ENCODE measurements at places on chromosomes 11 and 22.

GRCh38 chr11:78419327-78419726 is 1.7 kb upstream of the GAB2 start:
- DNase-seq = no peak

GRCh38 chr11:130315354-130315970 is 745 bp upstream of the ZBTB44 start:
- no peak for DNase-seq

GRCh38 chr11:5807580-5807979 is 1.1 kb upstream of the OR52N2 start:
- no peak for DNase-seq

- DNase-seq = no peak
These were observed 70.2 kb downstream of the DBX1 start for GRCh38 chr11:20089796-20090653.

- no peak for DNase-seq
These were observed 28.1 kb downstream of the SBF2 start for GRCh38 chr11:10265936-10266335.

GRCh38 chr11:106077609-106078455 is at the start of gene AASDHPPT:
TSS of gene AASDHPPT (plus strand) at chr11:106077662. CDS start at chr11:106077711, 49 bp downstream.
- no peak for DNase-seq

GRCh38 chr22:27676545-27677213 is 124.9 kb downstream of the MN1 start:
- DNase-seq = no peak

GRCh38 chr11:57162179-57162898 is 19.4 kb upstream of the LRRC55 start:
- no peak for DNase-seq

DNA sequence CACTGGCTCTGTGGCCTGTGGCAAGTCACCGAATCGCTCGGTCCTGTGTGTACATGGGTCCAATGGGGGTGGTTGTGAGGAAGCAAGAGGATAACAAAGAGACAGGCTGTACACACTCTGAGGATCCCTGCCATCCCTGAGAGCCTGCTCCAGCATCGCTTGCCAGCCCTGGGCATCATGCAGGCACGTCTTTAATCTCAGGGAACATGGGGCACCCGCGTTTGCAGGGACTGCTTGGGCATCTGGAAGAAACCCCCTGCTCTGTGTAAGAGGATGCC is 1.3 kb upstream of the C1QTNF5 start:
- DNase-seq = no peak

DNA sequence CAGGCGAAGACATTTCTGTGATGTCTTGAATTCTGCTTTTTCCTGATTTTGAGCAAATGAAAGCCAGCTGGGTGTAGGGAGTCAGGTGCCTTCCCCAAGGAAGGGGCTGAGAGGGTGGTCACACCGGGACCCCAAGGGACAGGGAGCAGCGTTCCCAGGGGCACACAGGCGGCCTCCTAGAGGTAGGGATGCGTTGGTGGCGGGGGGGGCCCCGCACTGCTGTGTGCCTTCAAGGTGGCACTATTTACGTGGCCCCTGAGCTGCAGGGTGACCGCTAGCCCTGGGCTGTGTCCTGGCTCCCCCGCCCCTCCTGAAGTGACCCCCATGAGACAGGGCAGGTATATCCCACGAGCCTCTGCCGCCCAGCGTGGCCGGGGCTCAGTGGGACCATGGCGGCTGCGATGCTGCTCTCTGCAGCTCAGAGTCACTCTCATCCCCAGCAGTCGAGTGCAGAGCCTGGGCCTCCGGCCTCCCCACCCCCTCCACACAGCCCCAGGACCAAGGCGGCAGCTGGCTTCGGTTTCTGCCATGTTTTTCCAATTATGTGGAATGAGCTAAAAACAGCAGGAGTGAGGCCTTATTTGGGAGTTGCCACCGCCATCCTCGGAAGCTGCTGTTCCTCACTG is 60.9 kb downstream of the LRP5 start:
- no peak for DNase-seq

- peak; percentile 65 for DNase-seq
These were observed at the start of gene COMMD9 for GRCh38 chr11:36289226-36289852. TSS of gene COMMD9 (minus strand) at chr11:36289424. CDS start at chr11:36289412, 12 bp downstream.

GRCh38 chr11:105000167-105000566 is 22.8 kb downstream of the CASP5 start:
- DNase-seq = no peak

- no peak for DNase-seq
These were observed 145.3 kb downstream of the CRYBB2 start for GRCh38 chr22:25364736-25365241.

GRCh38 chr11:128575174-128575960 is 12.0 kb downstream of the ETS1 start:
- DNase-seq = no peak

DNA sequence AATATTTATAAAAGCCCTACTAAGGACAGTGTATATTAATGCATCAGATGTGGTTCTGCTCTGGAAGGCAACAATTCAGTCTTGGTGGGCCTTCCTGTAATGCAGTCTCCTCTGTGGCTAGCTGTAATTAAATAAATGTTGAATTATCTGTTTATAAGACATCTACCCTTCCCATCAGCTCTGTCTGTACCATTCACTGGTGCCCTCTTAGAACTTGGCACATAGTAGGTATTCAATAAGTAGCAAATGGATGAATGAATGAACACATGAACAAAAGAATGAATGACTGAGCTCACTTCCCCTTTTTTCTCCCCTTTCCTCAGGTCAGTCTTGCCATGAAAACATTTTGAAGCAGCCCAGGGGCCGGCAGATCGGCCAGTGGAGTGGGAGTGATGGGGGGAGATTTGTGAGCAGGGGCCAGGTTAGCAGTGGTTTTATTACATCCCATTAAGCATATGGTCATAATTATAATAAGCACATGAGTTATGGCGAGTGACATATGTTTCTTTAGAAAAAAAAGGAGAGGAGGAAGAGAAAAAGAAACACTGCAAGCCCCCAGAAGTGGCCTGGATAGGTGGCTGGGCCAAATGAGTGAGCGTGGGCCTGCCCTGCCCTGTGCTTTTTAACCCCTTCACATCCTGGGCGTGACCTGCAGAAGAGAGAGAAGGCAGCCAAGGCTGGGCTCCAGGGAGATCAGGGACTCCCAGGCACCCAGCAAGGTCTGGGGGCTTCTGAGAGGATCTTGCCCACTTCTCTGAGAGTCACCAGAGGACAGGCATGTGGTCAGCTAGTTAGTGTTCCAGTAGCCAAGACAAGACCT is 48.6 kb upstream of the CD82 start:
- DNase-seq = no peak

GRCh38 chr22:40541300-40541699 is 95.2 kb downstream of the MRTFA start:
- no peak for DNase-seq

- no peak for DNase-seq
These were observed 1.2 kb downstream of the GAS2L1 start for GRCh38 chr22:29307596-29308147.

GRCh38 chr11:104925850-104926249 is 27.6 kb upstream of the CASP12 start:
- DNase-seq = no peak

GRCh38 chr11:70036971-70037882 is 40.9 kb upstream of the ANO1 start:
- DNase-seq = no peak

DNA sequence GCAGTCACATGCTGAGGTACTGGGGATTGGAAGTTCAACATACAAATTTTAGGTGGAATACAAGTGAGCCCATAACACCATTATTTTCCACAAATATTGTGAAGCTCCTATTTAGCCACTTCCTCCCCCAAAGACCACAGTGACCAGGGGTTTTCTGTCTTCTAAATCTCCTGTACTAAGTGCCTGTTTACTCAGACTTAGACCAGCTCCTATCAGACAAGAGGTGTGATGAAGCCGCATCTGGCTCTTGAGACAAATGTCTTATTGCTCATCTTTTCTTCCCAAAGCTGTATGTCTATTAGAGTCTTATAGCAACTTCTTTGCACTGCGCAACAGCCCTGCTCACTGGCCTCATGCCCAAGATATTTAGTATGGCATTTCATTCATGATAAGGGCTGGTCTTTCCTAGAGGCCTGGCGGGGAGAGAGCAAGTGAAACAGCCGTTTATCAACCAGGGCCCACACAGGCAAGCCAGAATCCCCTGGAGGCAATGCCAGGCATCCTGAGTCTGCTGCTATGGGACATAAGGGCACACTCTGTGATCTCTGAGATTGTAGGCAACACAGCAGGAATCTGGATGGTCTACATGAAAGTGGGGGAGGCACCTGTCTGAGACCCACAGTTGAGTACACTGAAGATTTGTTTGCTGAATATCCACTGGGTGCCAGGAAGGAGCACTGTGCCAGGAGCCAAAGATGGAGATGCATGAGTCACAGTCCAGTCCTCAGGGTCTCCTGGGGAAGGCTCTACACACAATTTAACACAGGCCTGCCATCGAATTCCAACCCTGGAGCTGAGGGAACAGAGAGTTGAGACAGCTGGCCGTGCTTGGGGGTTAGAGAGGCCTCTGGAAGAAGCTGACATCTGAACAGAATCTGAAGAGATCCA is 78.5 kb upstream of the NCAM1 start:
- DNase-seq = no peak

DNA sequence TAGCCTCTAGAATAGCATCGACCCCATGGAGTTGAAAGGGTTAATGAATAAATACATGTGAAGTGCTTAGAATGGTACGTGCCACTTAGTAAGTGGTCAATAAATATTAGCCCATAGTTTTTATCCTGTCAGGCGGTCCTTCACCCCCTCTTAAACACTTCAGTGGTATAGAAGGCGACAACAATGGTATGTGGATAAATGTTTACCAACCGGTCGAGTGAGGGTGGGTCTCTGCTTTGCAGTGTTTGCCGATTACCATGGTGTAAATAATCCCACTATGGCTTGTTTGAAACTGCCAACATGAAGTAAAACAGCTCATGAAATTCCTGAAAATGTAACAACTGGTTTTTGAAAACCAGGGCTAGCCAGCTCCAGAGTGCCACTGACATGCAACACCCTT is 541.2 kb downstream of the BUD13 start:
- no peak for DNase-seq

GRCh38 chr11:46038529-46038928 is 82.7 kb downstream of the PHF21A start:
- DNase-seq = no peak

GRCh38 chr11:36363361-36364268 is 67.5 kb downstream of the PRR5L start:
- DNase-seq = peak; percentile 63

- no peak for DNase-seq
These were observed 24.8 kb downstream of the APOL5 start for GRCh38 chr22:35742342-35743100.

- no peak for DNase-seq
These were observed 12.9 kb downstream of the EHD1 start for GRCh38 chr11:64865286-64866172.

Data from CMK (cell line).